ENCODE measurements at places on chromosomes 16 and 17. TPM values are rescaled to one million over a fixed set of nuclear protein-coding genes. Genes with fewer than 3 reads are reported as not detected.
A peak's percentile ranks its signal among the peaks of the same experiment; 100 is the strongest.

DNA sequence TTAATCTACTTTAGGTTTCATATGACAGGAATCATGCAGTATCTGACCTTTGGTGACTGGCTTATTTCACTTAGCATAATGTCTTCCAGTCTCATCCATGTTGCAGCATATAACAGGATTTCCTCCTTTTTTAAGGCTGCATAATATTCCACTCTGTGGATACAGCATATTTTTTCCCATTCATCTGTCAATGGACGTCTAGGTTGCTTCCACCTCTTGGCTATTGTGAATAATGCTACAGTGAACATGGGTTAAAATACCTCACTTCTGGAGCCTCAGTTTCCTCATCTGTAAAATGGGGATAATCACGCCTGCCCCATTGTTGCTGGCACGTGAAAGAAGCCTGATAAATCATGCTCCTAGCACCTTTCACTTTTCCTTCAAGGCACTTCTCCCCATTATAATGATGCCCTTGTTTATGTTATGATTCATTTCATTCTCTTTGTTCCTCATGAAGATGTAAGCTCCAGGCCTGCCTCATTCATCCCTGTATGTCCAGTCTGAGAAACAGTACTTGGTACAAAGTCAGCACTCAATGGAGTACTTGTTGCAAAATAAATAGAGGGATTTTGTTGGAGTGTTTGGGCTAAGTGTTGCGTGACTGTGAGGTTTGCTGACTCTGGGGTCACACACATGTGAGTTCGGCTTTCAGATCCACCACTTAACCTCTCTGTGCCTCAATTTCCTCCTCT is 59.6 kb downstream of the ABAT start:
- no peak for DNase-seq

GRCh38 chr17:8726941-8727555 is 17.6 kb downstream of the CCDC42 start:
- no peak for DNase-seq

The HSF4 gene
- total RNA-seq: 60.5 TPM

DNA sequence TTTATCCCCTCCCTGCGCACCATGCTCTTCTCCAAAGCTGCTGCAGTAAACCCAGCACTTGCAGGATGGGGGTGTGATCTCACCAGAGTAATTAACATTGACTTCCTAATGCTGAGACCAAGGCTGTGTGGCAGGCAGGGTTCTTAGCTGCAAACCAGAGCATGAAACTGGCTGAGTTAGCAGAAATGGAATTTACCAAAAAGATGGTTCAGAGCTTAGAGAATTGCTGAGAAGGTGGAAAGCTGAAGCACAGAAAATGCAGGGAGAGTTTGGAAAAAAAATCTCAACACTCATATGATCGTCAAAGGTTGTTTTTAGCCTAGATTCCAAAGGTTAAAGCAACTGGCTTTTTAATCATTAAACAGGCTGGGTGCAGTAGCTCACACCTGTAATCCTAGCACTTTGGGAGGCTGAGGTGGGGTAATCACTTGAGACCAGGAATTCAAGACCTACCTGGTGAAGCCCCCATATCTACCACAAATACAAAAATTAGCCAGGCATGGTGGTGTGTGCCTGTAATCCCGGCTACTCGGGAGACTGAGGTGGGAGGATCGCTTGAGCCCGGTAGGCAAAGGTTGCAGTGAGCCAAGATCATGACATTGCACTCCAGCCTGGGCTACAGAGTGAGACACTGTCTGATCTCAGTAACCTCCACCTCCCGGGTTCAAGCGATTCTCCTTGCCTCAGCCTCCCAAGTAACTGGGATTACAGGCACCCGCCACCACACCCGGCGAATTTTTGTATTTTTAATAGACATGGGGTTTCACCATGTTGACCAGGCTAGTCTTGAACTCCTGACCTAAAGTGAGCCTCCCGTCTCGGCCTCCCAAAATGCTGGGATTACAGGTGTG is 6.0 kb upstream of the TXNDC11 start:
- DNase-seq: peak; percentile 58

GRCh38 chr16:57341441-57342303 is 16.9 kb upstream of the CCL22 start:
- no peak for DNase-seq

The SP2 gene
- total RNA-seq: 5.4 TPM

GRCh38 chr17:14318918-14319205 is 18.0 kb downstream of the HS3ST3B1 start:
- DNase-seq: no peak

The NAGS gene
- 51.3 TPM for total RNA-seq

The TMEM11 gene
- total RNA-seq: 9.3 TPM

The RHBDL1 gene
- 1.1 TPM for total RNA-seq

- DNase-seq: no peak
Observed at GRCh38 chr16:24139282-24139681, 116.9 kb upstream of the CACNG3 start.

- no peak for DNase-seq
Observed at GRCh38 chr16:69106491-69107315, 1.2 kb downstream of the HAS3 start.

DNA sequence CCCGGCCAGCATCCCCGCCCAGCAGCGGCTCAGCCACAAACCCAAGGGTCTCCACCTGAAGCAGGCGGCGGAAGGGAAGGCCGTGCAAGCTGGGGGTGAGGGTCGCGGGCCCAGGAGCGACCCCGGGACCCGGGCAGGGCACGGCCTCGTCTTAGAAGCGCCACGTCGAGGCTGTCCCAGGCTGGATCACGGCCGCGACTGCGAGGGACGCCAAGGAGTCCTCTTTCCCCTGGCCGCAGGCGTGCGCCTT is 538 bp upstream of the CCNF start:
- DNase-seq: no peak

DNA sequence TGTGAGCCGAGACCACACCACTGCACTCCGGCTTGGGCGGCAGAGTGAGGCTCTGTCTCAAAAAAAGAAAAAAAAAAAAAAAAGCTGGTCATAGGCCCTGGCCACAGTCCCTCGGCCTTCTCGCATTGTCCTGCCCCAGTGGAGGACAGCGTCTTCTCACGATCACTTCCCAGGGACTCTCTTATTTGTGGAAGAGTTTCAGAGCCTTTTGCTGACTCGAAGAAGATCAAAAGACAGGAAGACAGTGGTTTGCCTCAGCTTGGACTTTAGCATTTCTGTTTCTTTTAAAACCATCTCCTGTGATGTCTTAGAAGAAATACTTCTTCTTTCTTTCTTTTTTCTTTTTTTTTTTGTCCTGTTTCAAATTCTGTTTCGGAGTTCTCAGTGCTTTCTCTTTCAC is 210.0 kb downstream of the FTO start:
- no peak for DNase-seq

The PPY gene
- total RNA-seq: not detected

The CA5A gene
- 35.7 TPM for total RNA-seq

Data from left lobe of liver (tissue), 2 donors.